Endothelial cell of coronary artery (primary cell): ENCODE measurements at places on chromosomes 5 and 9. TPM values are rescaled to one million over a fixed set of nuclear protein-coding genes. Genes with fewer than 3 reads are reported as not detected.

Gene FOXD1
- 0.09 and 0.38 TPM in 2 replicates for total RNA-seq

Gene BARHL1
- not detected in 2 replicates for total RNA-seq

Gene BNC2
- 15.3 and 21.1 TPM in 2 replicates for total RNA-seq

Gene PHF24
- not detected in 2 replicates for total RNA-seq

Gene LRRC19
- total RNA-seq = not detected in 2 replicates
